Neural progenitor cell (in vitro differentiated cells): ENCODE measurements at places on chromosomes 3 and 15.

GRCh38 chr15:48695088-48695826, 49.7 kb upstream of the FBN1 start:
- DNase-seq: no peak

- no peak for DNase-seq
Observed at GRCh38 chr3:14435175-14436014, 33.0 kb downstream of the SLC6A6 start.

DNA sequence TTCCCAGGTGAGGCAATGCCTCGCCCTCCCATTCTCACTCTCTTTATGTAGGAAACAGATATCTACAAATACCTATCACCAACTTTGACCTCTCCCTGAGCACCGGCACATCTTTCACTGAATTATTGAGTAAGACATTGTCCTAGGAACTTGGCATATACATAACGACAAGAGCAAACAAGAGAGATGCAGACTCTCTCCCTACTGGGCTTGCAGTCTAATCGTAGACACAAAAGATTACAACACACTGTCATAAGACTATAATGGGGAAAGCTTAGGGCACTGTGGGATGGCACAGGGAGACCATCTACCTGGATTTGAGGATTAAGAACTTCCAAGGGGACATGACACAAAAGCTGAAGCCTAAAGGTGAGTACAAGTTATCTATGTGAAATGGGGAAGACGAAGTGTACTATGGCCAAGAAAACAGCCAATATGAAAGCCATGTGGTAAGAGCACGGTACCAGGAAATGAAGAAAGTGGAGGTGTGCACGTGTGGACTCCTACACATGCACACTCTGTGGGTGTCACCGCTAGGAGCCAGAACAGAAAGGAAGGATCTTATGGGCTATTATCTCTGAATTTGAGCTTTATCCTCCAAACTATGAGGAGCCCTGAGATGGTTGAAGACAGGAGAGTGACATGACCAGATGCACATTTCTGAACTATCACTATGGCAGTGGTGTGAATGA, 218.8 kb upstream of the STRIT1 start:
- DNase-seq: no peak

- DNase-seq: no peak
Observed at GRCh38 chr15:57510647-57511046, 81.1 kb upstream of the MYZAP start.

- DNase-seq: no peak
Observed at GRCh38 chr15:74542166-74543042, 1.4 kb downstream of the ARID3B start.

GRCh38 chr3:25151281-25151902, 276.7 kb upstream of the RARB start:
- no peak for DNase-seq

DNA sequence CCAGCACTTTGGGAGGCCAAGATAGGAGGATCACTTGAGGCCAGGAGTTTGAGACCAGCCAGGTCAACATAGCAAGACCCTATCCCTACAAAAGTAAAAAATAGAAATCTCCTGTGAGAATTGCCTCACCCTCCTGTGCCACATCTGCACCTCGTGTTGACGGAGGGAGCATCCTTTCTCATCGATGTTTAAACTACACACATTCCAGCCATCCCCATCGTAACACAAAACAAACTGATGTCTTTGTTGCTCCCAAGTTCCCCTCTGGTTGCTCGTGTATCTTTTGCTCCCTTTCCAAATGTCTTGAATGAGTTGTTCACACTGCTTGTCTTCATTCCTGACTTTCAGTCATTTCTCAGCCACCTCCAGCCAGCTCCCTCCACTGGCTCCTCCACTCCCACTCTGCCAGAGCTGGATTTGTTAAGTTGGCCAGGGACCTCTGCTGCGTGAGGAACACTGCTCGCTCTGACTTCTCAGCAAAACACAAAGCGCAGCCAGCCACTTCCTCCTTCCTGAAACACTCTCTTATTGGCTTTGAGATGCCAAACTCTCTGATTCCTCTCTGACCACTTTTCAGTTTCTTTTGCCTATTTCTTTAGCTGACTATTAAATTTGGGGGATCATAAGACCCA, 53.6 kb upstream of the ATP13A3 start:
- DNase-seq: no peak

GRCh38 chr3:66478960-66479359, 21.9 kb downstream of the LRIG1 start:
- DNase-seq: no peak

DNA sequence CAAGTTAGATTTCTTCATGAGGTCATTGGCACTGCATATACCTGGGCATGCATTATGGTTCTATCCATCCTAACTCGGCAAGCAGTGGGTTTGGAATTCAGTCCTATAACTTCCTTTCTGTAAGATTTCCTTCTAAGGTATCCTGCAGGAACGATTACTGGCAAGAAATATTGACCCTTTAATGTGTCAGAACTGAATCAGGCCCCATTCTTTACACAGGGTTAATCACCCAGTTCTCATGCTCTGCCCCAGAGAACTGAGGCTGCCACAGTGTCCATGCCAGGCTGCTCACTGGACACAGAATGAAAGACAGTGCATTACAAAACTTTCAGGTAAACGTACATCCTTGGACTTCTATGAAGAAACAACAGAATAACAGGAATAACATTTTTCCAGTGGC, 108.9 kb downstream of the RPL22L1 start:
- no peak for DNase-seq

- DNase-seq: no peak
Observed at GRCh38 chr15:20348291-20348899, 193.2 kb downstream of the GOLGA6L6 start.

- no peak for DNase-seq
Observed at GRCh38 chr3:277873-278272, 81.3 kb downstream of the CHL1 start.
